CD8-positive, alpha-beta memory T cell (primary cell): ENCODE measurements at places on chromosomes 6 and 20.

- no peak overlapping the region for H3K27ac ChIP-seq
- H3K27me3 ChIP-seq = no peaks in the 10 kb centered on the region
- peaks cover 6% of the 10 kb centered on the region for H3K4me1 ChIP-seq
- DNase-seq = no peak
- H3K36me3 ChIP-seq = no peaks in the 10 kb centered on the region
Measured at GRCh38 chr6:52555518-52556233, 21.2 kb downstream of the TRAM2 start.

- H3K36me3 ChIP-seq = no peaks in the 10 kb centered on the region
- no peak overlapping the region for H3K27ac ChIP-seq
- H3K4me1 ChIP-seq = peaks cover 47% of the 10 kb centered on the region
- no peak for DNase-seq
- H3K4me3 ChIP-seq = no peak overlapping the region
Measured at GRCh38 chr6:35717449-35718374, 19.1 kb upstream of the ARMC12 start.

DNA sequence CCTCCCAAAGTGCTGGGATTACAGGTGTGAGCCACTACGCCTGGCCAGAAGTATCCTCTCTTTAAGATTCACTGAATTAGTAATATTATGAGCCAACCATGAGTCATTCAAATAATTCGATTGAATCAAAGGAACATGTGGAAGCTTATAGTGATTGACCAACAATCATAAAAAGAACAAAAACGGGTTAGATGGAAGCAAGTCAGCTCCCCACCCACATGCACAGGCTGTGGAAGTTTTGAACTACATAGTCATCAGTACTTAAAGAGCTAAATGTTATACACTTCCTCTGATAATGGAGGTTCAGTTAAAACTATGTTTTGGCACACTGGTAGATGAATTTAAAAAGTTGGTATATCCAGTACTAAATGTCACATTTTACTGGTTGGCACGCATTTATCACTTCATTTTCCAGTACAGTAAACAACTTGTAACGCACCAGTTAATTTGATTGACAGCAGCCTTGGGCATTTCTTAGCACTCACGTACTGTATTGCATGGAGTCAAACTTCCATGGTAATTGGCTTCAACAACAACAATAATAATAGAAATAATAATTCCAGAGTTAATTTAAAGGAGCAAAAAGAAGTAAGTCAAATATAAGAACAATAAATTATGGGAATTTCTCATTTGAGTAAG is 1107.3 kb upstream of the MAP3K7 start:
- no peaks in the 10 kb centered on the region for H3K36me3 ChIP-seq
- no peak for DNase-seq
- H3K27me3 ChIP-seq = no peaks in the 10 kb centered on the region
- H3K4me3 ChIP-seq = no peak overlapping the region

- no peaks in the 10 kb centered on the region for H3K27me3 ChIP-seq
- no peak for DNase-seq
- H3K27ac ChIP-seq = no peak overlapping the region
- no peak overlapping the region for H3K4me3 ChIP-seq
- no peaks in the 10 kb centered on the region for H3K36me3 ChIP-seq
Measured at GRCh38 chr6:140175486-140175885, 801.0 kb upstream of the CITED2 start.

- H3K27ac ChIP-seq = no peak overlapping the region
- H3K36me3 ChIP-seq = no peaks in the 10 kb centered on the region
- H3K4me3 ChIP-seq = no peak overlapping the region
- H3K27me3 ChIP-seq = no peaks in the 10 kb centered on the region
- no peaks in the 10 kb centered on the region for H3K4me1 ChIP-seq
- no peak for DNase-seq
Measured at GRCh38 chr6:5215159-5215558, 45.6 kb downstream of the LYRM4 start.

GRCh38 chr6:37723016-37723415 is 25.3 kb upstream of the MDGA1 start:
- H3K4me3 ChIP-seq = no peak overlapping the region
- no peaks in the 10 kb centered on the region for H3K4me1 ChIP-seq
- H3K27me3 ChIP-seq = no peaks in the 10 kb centered on the region

DNA sequence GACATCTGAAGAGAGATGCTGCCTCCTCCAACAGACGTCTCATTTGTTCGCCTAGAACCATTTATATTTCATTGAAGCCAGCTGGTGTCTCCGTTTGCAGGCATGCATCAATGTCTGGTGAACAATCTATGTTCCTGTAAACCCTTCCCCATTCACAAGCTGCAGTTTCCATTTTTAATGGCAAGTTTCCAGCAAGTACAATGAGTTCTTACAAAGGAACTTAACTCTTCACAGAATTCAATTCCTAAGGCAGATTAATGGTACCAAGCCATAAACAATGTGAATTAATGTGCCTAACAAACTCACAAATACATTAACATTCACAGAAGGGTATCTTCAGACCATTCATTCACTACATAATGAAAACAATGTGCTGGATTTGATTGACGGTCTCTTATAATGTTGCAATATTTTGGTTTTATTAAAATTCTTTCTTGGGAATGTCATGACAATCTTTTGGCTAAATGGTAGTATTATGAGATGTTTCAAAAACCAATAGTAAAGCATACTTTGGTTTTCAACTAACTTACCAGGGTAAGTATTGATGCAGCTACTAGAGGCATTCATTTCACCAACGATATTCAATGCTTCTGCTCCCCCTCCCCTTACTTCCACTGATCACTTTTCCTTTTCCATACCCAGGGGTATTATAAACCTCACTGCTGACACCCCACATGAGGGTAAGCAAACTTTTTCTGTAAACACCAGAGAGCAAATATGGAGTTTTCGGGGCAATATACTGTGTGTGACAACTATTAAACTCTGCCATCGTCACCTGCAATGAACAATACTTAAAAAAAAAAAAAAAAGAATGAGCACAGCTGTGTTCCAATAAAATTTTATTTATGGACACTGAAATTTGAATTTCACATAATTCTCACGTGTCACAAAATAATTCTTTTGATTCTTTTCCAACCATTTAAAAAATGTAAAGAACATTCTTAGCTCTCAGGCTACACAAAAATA is 4.2 kb downstream of the AKIRIN2 start:
- no peak for DNase-seq
- no peak overlapping the region for H3K27ac ChIP-seq
- no peaks in the 10 kb centered on the region for H3K27me3 ChIP-seq
- H3K4me3 ChIP-seq = peak overlapping the region; percentile 21
- H3K4me1 ChIP-seq = peaks cover 38% of the 10 kb centered on the region
- H3K36me3 ChIP-seq = no peaks in the 10 kb centered on the region

- H3K27ac ChIP-seq = no peak overlapping the region
- DNase-seq = no peak
- no peaks in the 10 kb centered on the region for H3K27me3 ChIP-seq
- H3K36me3 ChIP-seq = no peaks in the 10 kb centered on the region
- no peak overlapping the region for H3K4me3 ChIP-seq
Measured at GRCh38 chr6:75612434-75612833, 10.8 kb downstream of the SENP6 start.

DNA sequence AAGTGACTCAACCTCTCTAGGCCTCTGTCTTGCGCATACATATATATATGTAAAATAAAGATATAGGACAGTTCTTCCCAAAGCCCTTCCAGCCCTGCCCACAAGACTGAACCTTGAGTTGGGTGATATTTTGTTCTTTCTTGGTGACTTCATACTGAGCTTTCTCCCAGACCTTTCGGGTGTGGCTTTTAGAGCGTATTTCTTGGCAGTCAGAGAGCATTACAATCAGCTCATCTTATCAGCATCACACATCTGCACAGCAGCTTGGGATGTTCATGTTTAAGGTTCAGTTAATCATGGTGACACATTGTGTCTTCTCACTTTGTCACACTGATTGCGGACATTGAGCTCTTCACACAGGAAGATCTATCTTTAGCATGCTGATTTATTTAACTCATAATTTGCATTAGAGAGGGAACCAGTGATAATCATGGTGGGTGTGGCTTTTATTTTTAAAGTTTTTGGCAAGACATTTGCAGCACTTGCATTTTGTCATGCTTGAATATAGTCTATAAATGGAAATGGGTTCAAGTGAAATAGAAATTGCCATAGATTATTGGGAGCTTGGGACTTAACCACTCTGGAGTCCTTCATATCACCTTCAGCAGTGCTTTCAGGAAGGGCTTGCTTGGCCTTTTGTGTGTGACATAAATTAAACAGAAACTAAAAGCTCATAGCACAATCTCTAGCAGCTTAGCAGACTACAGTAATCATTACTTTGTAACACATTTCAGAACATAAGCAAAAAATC is 8.3 kb downstream of the KIF3B start:
- H3K27me3 ChIP-seq = no peaks in the 10 kb centered on the region
- DNase-seq = peak; percentile 8
- no peaks in the 10 kb centered on the region for H3K36me3 ChIP-seq
- H3K4me3 ChIP-seq = no peak overlapping the region

DNA sequence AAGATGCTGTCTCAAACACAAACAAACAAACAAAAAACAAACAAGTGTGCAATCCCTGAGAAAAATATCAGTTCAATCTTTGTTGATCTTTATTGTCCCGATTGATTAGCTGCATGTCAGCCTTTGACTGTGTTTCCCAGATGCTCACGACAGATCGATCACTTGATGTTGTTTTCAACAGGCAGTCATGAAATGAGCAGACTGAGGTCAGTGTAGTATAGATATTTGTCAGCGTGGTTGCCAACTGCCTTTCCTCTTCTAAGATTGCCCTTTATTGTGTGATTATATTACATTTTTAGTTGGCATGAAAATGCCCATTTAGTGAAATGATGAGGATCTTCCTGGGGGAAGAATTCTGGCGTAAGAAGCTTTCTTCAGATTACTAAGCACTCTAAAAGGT is 25.6 kb downstream of the UTRN start:
- no peaks in the 10 kb centered on the region for H3K27me3 ChIP-seq
- H3K36me3 ChIP-seq = no peaks in the 10 kb centered on the region
- no peak for DNase-seq
- H3K4me1 ChIP-seq = peaks cover 7% of the 10 kb centered on the region

- DNase-seq = no peak
- H3K27me3 ChIP-seq = no peaks in the 10 kb centered on the region
- no peaks in the 10 kb centered on the region for H3K4me1 ChIP-seq
- no peaks in the 10 kb centered on the region for H3K36me3 ChIP-seq
- no peak overlapping the region for H3K4me3 ChIP-seq
- no peak overlapping the region for H3K27ac ChIP-seq
Measured at GRCh38 chr20:44761423-44761822, 15.8 kb downstream of the KCNK15 start.

- H3K27me3 ChIP-seq = no peaks in the 10 kb centered on the region
- H3K4me1 ChIP-seq = peaks cover 48% of the 10 kb centered on the region
- DNase-seq = no peak
Measured at GRCh38 chr20:43941476-43942200, 27.0 kb downstream of the TOX2 start.

DNA sequence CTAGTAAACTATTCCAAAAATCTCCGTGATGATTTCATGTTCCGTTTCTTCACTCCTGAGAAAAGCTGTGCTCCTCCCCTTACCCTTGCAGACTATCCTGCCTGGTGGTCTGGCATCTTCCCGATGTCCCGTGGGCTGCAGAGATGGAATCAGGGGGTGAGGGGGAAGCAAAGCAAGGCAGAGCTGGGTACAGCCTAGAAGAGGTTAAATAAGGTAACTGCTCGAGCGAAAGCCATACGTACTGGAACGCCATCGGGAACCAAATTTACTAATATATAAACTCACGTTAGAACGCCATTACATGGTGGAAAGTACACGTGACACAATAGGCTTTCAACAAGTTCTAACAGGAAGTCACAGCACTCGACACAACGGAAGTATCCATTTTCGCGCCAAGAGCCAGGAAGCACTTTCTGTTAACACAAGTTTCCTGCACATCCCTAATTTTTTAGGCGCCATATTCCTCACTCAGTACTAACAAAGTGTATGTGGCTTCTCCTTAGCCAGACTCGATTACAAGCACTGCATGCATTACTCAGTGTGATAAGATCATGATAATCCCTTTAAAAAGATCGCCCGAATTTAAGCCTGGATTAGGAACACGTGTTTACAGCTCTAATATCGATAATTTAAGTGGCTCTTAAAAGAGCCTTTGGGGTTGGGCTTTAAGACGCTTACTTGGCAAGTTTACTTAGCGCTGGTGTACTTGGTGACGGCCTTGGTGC is 101.6 kb upstream of the PRSS16 start:
- peak overlapping the region; percentile 97 for H3K4me3 ChIP-seq
- H3K36me3 ChIP-seq = no peaks in the 10 kb centered on the region
- H3K4me1 ChIP-seq = peaks cover 30% of the 10 kb centered on the region
- no peaks in the 10 kb centered on the region for H3K27me3 ChIP-seq

- no peak overlapping the region for H3K27ac ChIP-seq
- H3K36me3 ChIP-seq = peaks cover 42% of the 10 kb centered on the region
- H3K4me1 ChIP-seq = peaks cover 9% of the 10 kb centered on the region
- H3K27me3 ChIP-seq = no peaks in the 10 kb centered on the region
Measured at GRCh38 chr6:166931426-166931970, 24.9 kb downstream of the RNASET2 start.

- no peak overlapping the region for H3K27ac ChIP-seq
- no peaks in the 10 kb centered on the region for H3K36me3 ChIP-seq
- no peak for DNase-seq
- H3K27me3 ChIP-seq = no peaks in the 10 kb centered on the region
- no peaks in the 10 kb centered on the region for H3K4me1 ChIP-seq
Measured at GRCh38 chr6:135305684-135306083, 124.6 kb downstream of the MYB start.

GRCh38 chr20:60057866-60058807 is 99.9 kb downstream of the CDH26 start:
- H3K36me3 ChIP-seq = no peaks in the 10 kb centered on the region
- H3K4me1 ChIP-seq = peaks cover 55% of the 10 kb centered on the region
- no peaks in the 10 kb centered on the region for H3K27me3 ChIP-seq

DNA sequence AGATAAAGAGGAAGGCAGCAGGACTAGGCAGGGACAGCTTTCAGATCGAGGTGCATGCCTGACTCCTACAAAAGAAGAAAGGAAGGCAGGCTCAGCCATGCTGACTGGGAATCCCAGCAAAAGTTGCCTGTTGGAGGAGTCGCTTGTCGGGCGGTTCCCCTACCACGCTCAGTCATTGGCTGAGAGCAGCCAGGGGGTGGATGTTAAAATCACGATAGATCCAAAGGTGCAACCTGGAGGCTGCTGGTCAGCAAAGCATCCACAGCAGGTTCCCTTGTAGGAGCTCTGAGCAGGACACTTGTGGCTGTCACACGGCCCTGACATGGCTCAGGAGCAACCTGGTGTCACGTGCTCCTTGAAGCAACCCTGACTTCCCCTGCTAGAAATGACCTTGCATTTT is 74.6 kb downstream of the ISM1 start:
- no peak overlapping the region for H3K4me3 ChIP-seq
- H3K36me3 ChIP-seq = no peaks in the 10 kb centered on the region
- H3K4me1 ChIP-seq = no peaks in the 10 kb centered on the region
